ENCODE measurements at places on chromosomes 11 and 22.

DNA sequence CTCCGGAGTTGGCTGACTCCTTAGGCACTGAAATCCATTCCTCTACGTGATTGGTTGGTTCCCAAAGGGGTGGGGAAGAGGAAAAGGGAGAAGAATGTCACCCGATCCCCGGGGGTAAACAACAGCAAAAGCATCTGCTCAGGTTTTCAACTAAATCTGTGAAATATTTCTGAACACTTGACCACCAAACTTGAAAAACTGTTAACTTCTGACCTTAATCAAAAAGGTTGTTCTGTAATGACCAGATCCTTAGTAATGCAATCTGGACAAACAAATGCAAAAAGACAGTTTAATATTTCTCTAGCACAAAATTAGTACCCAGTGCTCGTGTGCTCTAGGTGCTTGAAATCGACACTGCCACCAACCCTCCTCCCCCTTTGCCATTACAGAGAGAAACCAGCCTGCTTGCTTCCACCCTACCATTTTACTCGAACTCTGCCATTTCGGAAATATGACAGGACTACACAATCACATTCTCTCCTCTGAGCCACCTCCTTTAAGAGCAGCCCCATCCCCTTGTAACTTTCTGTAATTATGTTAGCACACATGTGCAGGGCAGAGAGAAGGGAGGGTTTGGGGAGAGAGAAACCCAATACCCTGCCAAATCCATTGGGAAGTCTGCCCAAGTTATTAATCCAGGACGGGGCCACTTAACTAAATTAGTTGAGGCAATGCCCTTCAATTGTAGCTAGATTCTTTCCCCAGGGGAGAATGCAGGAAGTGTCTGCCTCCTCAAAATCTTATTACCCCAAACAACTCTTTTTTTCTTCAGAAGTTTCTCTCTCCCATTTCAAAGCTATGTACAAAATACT, 113.8 kb downstream of the RBFOX2 start:
- no peak for DNase-seq

GRCh38 chr11:103608566-103608965, 427.9 kb upstream of the DDI1 start:
- DNase-seq, result no peak

DNA sequence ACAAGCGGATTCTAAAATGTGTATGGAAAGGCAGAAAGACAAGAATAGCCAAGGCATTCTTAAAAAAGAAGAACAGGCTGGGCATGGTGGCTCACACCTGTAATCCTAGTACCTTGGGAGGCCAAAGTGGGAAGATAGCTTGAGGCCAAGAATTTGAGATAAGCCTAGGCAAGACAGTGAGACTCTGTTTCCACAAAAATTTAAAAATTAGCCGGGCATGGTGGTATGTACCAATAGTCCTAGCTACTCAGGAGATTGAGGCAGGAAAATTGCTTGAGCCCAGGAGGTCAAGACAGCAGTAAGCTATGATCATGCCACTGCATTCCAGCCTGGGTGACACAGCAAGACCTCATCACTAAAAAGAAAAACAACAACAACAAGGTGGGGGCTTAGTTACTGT, 46.0 kb upstream of the PPP2R1B start:
- DNase-seq, result no peak

GRCh38 chr11:65184146-65184545, 2.4 kb downstream of the CAPN1 start:
- DNase-seq, result no peak

DNA sequence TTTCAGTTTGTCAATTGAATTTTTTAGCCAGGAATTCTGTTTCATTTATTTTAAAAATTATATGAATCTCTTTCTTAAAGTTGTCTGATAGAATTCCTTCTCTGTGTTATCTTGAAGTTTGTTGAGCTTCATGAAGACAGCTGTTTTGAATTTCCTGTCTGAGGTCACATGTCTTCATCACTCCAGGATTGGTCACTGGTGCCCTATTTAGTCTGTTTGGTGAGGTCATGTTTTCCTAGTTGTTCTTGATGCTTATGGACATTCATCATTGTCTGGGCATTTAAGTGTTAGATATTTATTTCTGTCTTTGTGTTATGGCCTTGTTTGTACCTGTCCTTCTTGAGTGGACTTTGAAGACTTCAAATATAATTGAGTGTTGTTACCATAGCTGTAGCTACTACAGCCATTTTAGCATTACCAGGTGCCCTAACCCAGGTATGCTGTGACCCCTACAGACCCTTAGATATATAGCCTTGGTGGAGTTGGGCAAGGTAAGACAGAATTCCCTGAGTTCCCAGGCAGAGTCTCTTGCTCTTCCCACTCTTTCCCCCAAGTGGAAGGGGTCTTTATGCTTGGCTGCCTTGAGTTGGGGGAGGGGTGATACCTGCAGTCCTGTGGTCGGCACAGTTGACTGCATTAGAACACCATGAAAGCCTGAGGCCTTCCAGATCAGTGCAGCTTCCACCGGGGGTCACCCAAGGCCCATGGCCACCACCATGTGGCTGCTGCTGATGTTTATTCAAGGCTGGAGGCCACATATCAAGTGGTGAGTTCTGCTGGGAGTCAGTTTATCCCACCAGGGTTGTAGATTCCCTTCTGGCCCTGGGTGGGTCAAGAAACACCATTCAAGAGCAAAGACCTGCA, 229.6 kb downstream of the DYNC2H1 start:
- DNase-seq, result no peak
